ENCODE measurements at places on chromosomes 16 and 17.

- DNase-seq: no peak
Measured at GRCh38 chr16:29844575-29845331, 18.3 kb downstream of the CDIPT start.

DNA sequence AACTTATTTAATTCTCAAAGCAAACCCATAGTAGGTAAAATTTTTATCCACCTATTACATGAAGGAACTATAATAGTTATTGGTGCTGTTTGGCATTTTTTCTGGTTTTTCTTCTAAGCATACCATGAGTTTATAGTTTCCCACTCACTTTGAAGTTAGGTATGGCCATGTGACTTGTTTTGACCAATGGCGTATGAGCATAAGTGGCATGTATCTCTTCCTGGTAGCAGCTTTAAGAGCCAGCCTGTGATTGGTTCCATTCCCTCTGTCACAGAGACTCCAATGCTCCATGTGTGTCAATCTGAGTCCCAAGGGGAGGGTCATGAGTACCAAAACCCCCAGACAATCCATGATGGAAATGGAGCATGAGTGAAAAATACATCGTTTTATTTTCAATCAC lies 282.9 kb upstream of the N4BP1 start:
- DNase-seq: no peak

DNA sequence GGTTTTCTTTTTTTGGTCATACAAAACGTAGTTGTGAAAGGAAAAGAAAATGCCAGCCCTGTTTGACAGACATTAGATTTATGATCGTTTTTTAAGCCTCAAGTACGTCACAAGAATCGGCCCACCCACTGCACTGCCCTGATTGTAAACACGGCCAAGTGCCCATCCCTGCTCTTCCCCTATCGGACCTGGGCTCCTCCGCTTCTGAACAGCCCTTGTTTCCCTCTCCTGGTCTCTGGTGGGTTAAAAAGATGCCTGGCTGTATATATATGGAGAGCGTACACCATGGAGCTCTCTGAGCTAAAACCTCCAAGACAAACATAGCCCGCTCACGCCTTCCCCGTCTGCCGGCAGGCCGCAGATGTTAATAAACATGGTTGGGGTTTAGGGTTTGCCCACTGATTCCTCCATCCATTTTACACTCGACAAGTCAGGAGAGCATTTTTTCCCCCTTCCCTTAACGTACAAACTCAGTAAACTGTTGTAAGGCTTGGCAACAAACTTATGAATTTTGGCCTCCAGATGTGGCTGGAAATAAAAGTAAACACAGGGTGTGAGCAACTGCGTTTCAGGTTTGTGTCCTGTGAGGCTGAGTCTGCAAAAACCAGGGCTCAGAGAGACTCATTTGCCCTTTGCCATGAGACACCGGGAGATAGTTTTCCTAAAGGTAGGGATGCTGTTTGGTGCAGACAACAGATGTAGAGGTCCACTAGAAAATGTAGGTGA lies 325.9 kb downstream of the SOX9 start:
- DNase-seq: no peak

DNA sequence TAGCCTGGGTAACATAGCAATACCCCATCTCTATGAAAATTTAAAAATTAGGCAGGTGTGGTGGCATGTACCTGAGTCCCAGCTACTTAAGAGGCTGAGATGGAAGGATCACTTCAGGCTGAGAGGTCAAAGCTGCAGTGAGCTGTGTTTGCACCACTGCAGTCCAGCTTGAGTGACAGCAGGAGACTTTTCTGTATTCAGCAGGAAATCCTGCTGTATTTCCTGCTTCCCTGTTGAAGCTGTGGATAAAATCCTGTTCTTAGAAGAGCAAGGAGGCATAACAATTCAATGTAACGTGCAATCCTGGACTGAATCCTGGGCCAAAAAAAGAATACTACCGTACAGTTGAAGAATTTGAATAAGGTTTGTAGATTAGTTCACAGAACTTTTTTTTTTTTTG lies 62.2 kb downstream of the FBXL20 start:
- no peak for DNase-seq

- DNase-seq: no peak
Measured at GRCh38 chr17:68509141-68510057, 2.8 kb upstream of the PRKAR1A start.

DNA sequence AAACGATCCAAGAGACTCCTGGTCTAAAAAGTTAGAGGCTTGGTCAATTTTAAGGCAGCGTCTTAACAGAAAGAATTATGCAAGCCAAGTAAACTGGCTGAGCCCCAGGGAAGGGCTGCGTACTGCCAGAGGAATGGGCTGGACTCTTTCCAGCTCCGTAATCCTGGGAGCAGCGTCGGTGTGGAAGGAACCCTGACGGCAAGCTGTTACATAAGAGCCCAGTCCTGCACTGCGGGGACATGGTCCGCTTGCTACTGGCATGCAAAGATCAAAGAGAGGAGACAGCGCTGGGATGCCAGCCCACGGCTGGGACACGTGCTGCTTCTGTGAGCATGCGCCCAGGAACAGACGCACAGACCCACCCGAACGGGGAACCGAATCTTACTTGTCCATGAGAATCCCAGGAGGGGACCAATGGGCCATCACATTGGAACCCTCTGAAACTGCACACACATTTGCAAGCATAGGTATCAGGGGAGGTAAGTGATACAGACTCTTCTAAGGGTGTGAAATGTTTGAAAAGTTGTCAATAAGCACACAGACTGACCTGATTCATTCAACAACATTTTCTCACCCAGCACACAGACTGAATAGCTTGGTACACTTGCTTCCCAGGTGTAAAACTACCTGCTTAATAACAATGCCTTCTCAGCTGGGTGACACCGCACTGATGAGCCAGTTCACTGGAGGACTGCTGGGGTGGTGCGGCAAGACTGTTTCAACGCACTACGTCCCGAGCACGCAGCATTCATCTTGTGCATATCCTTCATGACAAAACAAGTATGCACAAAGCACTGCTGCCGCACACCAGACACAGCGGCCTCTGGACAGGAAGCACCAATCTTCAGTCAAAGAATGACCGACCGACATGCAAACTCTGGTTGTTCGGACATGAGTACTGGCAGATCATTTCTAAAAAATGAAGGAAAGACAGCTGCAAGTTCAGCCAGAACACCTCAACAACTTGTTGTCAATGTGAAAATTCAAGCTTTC lies 94.9 kb downstream of the ANKRD11 start:
- DNase-seq: peak; percentile 96

DNA sequence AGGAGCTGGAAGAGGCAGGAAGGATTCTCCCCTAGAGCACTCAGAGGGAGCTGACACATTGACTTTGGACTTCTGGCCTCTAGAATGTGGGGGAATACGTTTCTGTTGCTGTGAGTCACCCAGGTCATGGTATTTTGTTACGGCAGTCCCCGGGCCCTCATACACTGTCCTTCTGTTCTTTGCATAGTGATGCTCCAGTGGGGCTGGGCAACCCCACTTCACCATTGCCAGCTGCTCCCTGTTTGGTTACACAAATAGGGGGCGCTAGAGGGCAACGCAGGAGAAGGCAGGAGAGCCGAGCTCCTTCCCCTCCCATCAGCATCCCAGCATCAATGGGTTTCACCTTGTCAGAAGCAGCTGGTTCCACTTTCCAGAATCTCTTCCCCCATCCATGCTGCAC lies 257.7 kb upstream of the FOXF1 start:
- no peak for DNase-seq

DNA sequence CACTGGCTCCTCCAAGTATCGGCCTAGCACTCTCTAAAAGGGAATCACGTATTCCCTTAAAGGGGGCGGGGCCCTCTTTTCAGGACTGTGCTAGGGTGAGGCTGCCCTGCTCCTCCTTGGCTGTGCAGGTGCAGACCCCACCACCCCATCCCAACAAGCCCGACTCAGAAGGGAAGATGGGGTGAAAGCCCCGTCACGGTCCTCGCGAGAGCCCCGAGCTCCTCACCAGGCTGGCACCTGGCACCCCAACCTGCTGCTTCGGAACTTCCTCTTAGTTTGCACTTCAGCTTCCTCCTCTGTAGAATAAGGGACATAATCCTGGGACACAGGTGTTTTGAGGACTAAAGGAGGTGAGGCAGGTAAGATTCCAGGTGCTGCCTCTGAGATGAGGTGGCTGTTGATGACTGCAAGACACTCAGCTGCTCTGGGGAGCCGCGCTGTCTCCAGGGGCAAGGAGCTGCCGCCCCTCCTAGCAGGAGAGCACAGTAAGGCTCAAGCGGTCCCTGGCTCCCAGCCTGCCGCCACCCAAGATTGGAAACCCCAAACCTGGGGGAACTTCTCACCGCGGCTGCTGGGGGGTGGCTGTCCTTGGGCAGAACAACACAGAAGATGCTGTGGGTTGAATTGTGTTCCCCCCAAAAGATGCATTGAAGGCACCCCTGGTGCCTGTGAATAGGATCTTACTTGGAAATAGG lies 88.8 kb downstream of the MGAT5B start:
- no peak for DNase-seq

- peak; percentile 25 for DNase-seq
Measured at GRCh38 chr16:29909391-29909790, 9.1 kb downstream of the ASPHD1 start.

DNA sequence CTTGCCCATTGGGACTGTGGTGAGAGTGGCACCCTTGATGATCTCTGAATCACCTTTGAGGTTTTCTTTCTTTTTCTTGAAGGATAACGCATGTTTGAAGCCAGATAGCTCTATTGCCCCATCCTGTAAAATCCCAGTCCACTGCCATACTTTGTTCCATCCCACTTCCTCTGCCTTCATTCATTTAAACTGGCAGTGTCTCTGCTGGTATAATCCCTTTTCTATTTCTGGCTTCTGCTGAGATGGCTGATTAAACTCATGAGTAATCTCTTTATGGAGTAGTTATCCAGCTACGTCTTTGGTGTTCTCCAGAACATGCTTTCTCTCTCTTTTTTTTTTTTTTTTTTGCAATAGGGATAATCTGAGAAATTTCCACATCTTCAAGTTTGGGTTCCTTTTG lies 656.5 kb upstream of the SALL1 start:
- no peak for DNase-seq

- no peak for DNase-seq
Measured at GRCh38 chr17:36546418-36547093, 1.8 kb downstream of the GGNBP2 start.

GRCh38 chr16:85391175-85391707 lies 221.9 kb upstream of the GSE1 start:
- no peak for DNase-seq

- DNase-seq: no peak
Measured at GRCh38 chr17:10492004-10492403, 22.6 kb upstream of the MYH4 start.

DNA sequence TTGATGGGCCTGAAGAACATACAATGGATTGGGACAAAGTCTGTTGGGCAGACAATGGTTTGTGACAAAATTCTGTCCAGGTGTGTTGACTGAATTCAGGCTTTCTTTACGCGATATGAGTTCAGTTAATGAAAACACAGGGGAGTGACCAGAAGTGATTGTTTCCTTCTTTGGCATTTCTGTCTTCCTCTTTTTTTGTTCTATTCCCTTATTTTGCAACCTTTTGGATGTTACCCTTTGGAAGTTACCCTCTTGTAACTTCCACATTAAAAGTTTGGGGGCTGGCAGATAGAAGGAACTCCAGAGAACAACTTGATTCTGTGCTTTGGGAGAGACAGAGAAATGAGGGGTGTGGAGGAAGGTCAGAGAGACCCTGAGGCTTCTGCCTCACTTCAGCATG lies 126.7 kb downstream of the PITPNC1 start:
- no peak for DNase-seq

- DNase-seq: no peak
Measured at GRCh38 chr16:48137822-48138221, 18.0 kb downstream of the ABCC12 start.

GRCh38 chr17:14225254-14225980 lies 11.2 kb downstream of the CDRT15 start:
- no peak for DNase-seq

GRCh38 chr16:17275076-17276009 lies 195.4 kb downstream of the XYLT1 start:
- DNase-seq: no peak

GRCh38 chr17:35713069-35713728 lies 18.2 kb upstream of the RASL10B start:
- DNase-seq: peak; percentile 86

- DNase-seq: no peak
Measured at GRCh38 chr16:10968498-10968897, 24.1 kb downstream of the CLEC16A start.

Data from fibroblast of skin of scalp (primary cell).